ENCODE measurements at places on chromosomes 16 and 17. TPM values are rescaled to one million over a fixed set of nuclear protein-coding genes. Genes with fewer than 3 reads are reported as not detected.

- no peaks in the 10 kb centered on the region for H3K27me3 ChIP-seq
- peaks cover 4% of the 10 kb centered on the region for H3K36me3 ChIP-seq
- no peak overlapping the region for H3K4me3 ChIP-seq
- no peak overlapping the region for H3K27ac ChIP-seq
Observed at GRCh38 chr17:4810696-4811290, 3.8 kb downstream of the PLD2 start.

- peaks cover 9% of the 10 kb centered on the region for H3K4me1 ChIP-seq
- no peak for DNase-seq
Observed at GRCh38 chr16:80932708-80933095, 74.0 kb downstream of the CMC2 start.

DNA sequence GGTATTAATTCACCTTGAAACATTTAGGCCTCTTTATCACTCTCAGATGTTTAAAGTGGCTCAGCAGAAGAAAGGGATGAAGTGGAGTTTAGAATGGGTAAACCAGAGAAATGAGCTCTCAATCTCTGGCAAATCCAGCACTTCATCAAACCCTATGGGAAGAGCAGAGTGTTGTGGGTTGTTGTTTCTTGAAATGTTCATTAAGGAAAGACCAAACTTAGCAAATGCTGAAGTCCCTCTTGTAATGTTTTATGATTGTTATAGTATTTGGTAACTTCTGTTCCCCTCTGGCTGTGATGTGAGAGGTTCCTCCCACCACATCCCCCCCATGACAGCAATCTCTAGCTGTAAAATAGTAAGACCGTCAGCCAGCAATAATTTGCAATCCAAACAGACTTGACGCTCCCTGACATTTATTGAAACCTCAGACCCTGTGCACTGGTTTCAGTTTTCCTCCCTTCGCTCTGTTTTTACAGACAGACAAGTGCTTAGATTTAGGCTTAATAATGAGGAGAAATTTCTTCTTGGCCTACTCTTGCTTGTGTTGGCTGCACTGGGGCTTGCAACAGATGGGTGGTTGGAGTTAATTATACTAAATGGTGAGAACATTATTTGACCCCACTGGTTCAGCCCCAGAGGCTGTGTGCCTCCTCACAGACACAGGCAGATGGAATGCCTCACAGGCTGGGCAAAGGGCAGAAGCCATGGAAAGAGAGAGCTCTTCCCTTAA, 609.4 kb upstream of the SOX9 start:
- H3K27ac ChIP-seq = no peak overlapping the region
- no peaks in the 10 kb centered on the region for H3K36me3 ChIP-seq
- no peak overlapping the region for H3K4me3 ChIP-seq
- no peaks in the 10 kb centered on the region for H3K27me3 ChIP-seq

DNA sequence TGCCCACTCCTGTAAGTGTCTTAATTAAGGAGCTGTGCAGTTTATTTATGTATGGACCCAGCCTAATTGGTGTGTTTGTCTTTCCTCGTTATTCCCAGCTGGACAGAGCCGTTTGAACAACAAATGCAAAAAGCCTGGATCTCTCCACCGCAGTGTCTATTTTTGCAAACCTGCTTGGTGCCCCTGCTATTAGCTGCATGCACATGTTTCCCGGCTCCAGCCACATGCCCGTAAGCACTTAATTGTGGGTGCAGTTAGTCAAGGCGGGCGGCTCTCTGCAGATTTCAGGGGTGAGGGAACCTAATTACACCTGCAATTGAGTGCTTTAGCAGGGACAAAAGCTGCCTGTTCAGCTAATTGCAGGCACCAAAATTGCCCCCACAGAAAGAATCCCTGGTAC, 74.0 kb upstream of the GSE1 start:
- H3K27ac ChIP-seq = no peak overlapping the region
- no peaks in the 10 kb centered on the region for H3K36me3 ChIP-seq
- no peaks in the 10 kb centered on the region for H3K27me3 ChIP-seq
- no peak for DNase-seq
- H3K4me1 ChIP-seq = no peaks in the 10 kb centered on the region

GRCh38 chr16:86363836-86364618, 146.3 kb upstream of the FOXF1 start:
- H3K4me3 ChIP-seq = no peak overlapping the region
- no peak for DNase-seq
- no peak overlapping the region for H3K27ac ChIP-seq
- H3K36me3 ChIP-seq = no peaks in the 10 kb centered on the region
- H3K4me1 ChIP-seq = no peaks in the 10 kb centered on the region

DNA sequence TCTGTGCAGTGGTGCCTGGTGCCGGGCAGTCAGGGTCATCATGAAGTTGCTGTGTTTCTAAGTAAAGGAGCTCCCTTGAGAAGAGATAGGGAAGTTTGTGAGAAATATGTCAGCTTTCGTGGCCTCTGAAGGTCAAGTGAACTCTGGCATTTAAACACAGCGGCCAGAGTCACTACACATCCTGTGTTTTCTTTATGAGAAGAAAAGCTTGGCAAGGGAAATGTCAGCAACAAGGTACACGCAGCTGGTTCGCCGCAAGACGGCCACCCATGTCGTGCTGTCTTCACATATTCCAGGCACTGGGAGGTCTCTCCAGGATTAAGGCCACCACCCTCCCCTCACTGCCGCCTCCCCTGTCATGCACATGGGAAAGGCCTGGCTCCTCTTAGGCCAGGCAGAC, 33.2 kb upstream of the PEMT start:
- H3K4me3 ChIP-seq = no peak overlapping the region
- H3K27ac ChIP-seq = no peak overlapping the region
- no peak for DNase-seq
- H3K36me3 ChIP-seq = no peaks in the 10 kb centered on the region

DNA sequence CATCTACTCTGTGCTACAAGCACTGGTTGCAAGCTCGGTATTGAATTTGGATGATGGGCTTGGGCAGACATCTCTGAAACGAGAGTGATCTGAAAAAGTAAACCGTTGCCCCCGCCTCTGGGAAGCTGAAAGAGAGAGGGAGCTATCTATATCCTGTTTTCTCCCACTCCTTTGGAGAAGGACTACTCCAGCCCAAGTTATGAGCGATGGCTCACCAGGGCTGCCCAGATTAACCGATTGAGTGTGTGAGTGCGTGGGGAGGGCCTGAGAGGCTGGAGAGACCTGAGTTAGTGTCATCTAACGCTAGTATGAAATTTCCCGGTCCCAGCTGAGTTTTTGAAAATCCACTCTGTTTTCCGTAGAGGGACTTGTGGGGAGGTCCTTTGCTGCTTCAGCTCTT, 11.5 kb downstream of the MGAT5B start:
- H3K4me1 ChIP-seq = no peaks in the 10 kb centered on the region
- no peak overlapping the region for H3K4me3 ChIP-seq
- H3K27ac ChIP-seq = no peak overlapping the region
- H3K36me3 ChIP-seq = peaks cover 2% of the 10 kb centered on the region

DPEP1 gene
- total RNA-seq = not detected

DNA sequence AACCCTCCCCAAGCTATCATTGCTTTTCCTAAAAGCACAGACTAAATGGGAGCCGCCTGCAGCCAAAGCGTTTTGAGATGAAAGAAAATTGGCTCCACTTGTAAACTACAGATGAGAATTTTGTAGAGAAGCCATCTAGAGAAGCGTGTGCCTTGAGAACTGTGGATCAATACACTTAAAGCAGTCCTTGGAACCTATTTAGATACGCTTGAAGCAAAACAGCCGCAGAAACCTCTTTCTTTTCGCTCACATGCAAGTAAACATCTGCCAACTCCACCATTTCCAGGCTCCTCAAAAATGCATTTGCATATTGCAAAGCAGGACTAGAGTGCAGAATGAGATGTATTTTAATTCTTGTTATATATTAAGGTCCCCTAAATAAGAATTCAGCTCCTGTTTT, 13.1 kb downstream of the KIAA0513 start:
- H3K27ac ChIP-seq = no peak overlapping the region
- peaks cover 2% of the 10 kb centered on the region for H3K36me3 ChIP-seq

GRCh38 chr16:3059723-3060242, 5.7 kb upstream of the IL32 start:
- peaks cover 11% of the 10 kb centered on the region for H3K36me3 ChIP-seq
- H3K27ac ChIP-seq = peak overlapping the region; percentile 93
- peaks cover 66% of the 10 kb centered on the region for H3K4me1 ChIP-seq
- no peaks in the 10 kb centered on the region for H3K27me3 ChIP-seq
- peak overlapping the region; percentile 78 for H3K4me3 ChIP-seq

DNA sequence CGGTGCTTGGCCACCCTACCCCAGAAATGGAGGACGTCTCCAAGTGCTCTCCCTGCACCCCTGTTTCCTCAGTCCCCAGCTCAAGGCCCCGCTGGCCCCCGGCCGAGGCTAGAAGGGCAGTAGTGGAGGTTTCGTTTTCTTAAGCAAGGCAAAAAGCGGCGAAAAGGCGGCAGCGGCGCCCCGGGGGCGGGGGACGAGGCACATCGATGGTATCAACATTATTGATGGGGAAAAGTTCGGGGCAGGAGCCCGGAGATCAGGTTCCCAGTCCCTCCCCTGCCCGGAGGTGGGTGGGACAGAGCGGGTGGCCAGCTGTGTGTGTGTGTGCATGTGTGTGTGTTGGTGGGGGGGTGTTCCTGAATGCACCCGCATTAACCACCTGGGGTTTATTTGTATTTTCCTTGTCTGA, 4.1 kb upstream of the SALL1 start:
- peaks cover 64% of the 10 kb centered on the region for H3K27me3 ChIP-seq
- no peak overlapping the region for H3K4me3 ChIP-seq
- H3K27ac ChIP-seq = no peak overlapping the region
- peaks cover 12% of the 10 kb centered on the region for H3K4me1 ChIP-seq
- peaks cover 5% of the 10 kb centered on the region for H3K36me3 ChIP-seq

DNA sequence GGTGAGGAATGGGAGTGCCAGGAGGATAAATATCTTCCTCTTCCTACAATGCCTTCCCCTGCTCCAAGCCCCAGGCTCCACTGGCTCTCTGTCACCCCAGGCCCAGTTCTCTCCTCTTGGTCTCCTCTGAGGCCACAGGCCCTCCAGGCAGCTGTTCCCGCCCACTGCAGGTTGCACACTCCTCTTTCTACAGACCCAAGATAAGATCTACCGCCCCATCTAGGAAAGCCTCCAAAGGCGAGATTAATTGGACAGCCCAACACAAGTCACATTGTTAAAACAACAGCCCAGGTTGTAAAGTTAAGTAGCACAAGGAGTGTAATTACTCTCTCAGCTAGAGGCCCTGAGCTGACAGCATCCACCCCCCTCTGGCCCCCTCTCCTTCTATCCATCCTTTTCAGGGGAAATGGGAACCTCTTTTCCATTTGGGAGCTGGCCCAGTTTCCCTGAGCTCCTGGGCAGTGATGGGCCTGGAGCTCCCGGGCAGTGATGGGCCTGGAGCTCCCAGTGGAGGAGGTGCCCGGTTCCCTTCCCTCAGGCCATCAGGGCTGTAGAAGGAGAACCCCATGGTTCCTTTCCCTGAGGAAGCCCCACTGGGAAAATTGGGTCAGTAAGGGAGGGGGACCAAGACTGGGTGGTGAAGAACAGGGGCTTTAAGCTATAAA, 7.3 kb downstream of the DLX4 start:
- peaks cover 8% of the 10 kb centered on the region for H3K4me1 ChIP-seq
- H3K27me3 ChIP-seq = peaks cover 30% of the 10 kb centered on the region
- DNase-seq = no peak
- no peak overlapping the region for H3K4me3 ChIP-seq
- no peaks in the 10 kb centered on the region for H3K36me3 ChIP-seq

RPGRIP1L gene
- 10.2 TPM for total RNA-seq

GRCh38 chr17:15453782-15454181, 13.6 kb downstream of the CDRT4 start:
- no peak overlapping the region for H3K4me3 ChIP-seq
- DNase-seq = no peak
- no peak overlapping the region for H3K27ac ChIP-seq

POLDIP2 gene
- total RNA-seq = 84.9 TPM

- H3K27ac ChIP-seq = no peak overlapping the region
- peaks cover 3% of the 10 kb centered on the region for H3K27me3 ChIP-seq
- no peak overlapping the region for H3K4me3 ChIP-seq
Observed at GRCh38 chr17:43857141-43857540, 10.2 kb downstream of the CD300LG start.

- no peaks in the 10 kb centered on the region for H3K27me3 ChIP-seq
- no peak overlapping the region for H3K4me3 ChIP-seq
- H3K4me1 ChIP-seq = peaks cover 58% of the 10 kb centered on the region
- H3K27ac ChIP-seq = no peak overlapping the region
- no peak for DNase-seq
Observed at GRCh38 chr16:27264151-27264550, 4.4 kb downstream of the NSMCE1 start.

TMEM238L gene
- total RNA-seq = not detected

DNA sequence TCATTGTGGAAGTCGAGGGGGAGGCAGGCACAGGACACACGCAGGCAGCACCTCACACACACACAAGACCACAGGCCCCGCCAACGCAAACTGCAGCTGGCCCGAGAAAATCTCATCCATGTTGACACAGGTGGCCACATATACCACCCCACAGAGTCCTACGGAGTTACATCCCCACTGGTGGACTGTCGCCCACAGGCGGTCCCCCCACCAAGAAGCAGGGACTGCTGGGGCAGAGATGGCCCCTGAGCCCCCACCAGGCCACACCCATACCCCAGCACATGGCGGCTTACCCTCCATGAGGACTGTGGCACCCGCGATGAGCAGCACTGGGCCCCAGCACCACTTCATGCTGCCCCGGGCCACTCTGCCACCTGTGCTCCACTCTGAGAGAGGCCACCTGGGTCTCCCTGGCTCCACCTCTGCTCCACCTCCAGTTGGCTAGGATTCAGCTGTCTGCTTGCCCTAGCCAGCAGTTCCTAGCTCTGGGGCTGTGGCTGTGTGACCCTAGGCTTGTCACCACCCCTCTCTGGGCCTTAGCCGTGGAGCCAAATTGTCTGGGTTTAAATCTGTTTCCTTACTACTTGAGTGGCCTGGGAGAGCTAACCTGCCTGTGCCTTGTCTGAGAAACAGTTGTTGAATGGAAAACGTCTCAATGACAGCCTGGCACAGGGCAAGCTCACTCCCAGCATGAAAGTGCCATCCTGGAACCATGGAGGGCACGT, at the start of gene PRSS53:
TSS of gene PRSS53 (minus strand) at position 485 of the 725 bp plus-strand sequence. CDS start at position 351, 134 bp downstream.
- no peak within 1 kb of the TSS for H3K4me3 ChIP-seq
- peaks cover 16% of the 10 kb centered on the region for H3K36me3 ChIP-seq
- DNase-seq = no peak
- H3K27ac ChIP-seq = no peak within 1 kb of the TSS

CCDC200 gene
- total RNA-seq = not detected

SPIRE2 gene
- 1.1 TPM for total RNA-seq

TBX4 gene
- not detected for total RNA-seq

DNA sequence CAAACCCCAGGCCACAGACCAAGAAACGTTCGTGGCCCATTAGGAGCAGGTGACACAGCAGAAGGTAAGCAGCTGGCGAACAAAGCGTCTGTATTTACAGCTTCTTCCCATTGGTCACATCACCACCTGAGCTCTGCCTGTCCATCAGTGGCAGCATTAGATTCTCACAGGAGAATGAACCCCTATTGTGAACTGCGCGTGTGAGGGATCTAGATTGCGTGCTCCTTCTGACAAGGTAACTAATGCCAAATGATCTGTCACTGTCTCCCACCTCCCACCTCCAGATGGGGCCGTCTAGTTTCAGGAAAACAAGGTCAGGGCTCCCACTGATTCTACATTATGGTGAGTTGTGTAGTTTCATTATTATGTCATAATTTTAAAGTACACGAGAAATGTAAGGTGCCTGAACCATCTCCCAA, 186.3 kb downstream of the CPPED1 start:
- H3K4me1 ChIP-seq = peaks cover 56% of the 10 kb centered on the region
- H3K27ac ChIP-seq = peak overlapping the region; percentile 64
- no peaks in the 10 kb centered on the region for H3K27me3 ChIP-seq
- DNase-seq = peak; percentile 64
- peaks cover 2% of the 10 kb centered on the region for H3K36me3 ChIP-seq

GRCh38 chr16:85166281-85166680, 54.0 kb upstream of the CIBAR2 start:
- H3K4me3 ChIP-seq = no peak overlapping the region
- no peak for DNase-seq
- peaks cover 14% of the 10 kb centered on the region for H3K27me3 ChIP-seq
- no peak overlapping the region for H3K27ac ChIP-seq
- H3K4me1 ChIP-seq = no peaks in the 10 kb centered on the region

Data from activated CD4-positive, alpha-beta T cell treated with anti-CD3 and anti-CD28 coated beads for 36 hours (primary cell).